Occipital lobe (tissue), 3 donors: ENCODE measurements at places on chromosomes 2 and 18.

GRCh38 chr18:44035554-44035953 lies 645.1 kb upstream of the SETBP1 start:
- DNase-seq, result no peak

- DNase-seq, result no peak
These were observed 742.5 kb downstream of the TDRD15 start for GRCh38 chr2:21866316-21866715.

DNA sequence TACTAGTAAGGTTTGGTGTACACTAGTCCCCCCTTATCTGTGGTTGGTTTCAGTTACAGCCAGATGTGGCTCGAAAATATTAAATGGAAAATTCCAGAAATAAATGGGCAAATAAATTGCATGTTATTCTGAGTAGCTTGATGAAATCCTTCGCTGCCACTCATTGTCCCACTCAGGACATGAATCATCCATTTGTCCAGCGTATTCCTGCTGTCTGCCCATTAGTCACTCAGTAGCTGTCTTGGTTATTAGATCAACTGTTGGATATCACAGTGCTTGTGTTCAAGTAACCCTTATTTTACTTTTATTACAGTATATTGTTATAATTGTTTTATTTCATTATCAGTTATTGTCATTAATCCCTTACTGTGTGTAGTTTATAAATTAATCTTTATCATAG lies 21.7 kb downstream of the ZDBF2 start:
- DNase-seq, result no peak

GRCh38 chr18:61982475-61982874 lies 89.7 kb upstream of the RNF152 start:
- DNase-seq, result no peak

DNA sequence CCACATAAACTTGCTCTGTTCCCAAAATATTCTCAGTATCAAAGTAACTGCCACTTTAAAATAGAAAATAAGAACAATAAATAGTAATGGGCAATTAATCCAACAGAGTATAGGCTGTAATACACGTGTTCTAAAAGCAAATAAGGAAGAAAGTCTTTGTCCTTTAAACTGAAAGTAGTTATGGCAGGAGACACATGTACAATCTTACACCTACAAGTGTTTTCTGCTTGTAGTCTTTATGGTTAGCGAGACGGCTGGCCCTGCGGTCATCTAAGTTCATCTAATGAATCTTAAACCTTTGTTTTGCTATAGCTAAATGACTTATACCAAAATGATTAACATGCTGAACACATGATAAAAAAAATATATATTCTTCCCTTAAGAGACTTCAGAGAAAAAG lies 32.4 kb downstream of the CYB5A start:
- DNase-seq, result no peak

- DNase-seq, result no peak
These were observed 83.5 kb downstream of the COBLL1 start for GRCh38 chr2:164757934-164758695.

DNA sequence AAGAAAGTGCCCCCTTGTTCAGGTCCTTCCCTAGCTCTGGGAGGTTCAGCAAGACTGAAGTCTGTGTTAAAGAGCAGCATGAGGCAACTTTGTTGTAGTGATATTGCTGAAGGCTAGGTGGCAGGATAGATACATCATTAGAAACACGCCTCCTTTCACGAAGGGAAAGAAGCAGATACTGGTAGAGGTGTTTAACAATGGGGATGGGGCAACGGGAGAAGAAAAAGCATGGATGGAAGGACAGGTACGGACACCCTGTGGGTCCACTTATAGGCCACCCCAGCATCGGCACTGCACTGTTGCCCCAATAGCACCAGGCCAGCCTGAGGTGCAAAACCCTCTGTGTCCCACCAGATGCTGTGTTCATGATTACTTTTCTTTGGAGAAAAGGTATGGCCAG lies 3.5 kb upstream of the IGFBP5 start:
- no peak for DNase-seq
